ENCODE measurements at places on chromosomes 13 and 19.
A peak's percentile ranks its signal among the peaks of the same experiment; 100 is the strongest.

DNA sequence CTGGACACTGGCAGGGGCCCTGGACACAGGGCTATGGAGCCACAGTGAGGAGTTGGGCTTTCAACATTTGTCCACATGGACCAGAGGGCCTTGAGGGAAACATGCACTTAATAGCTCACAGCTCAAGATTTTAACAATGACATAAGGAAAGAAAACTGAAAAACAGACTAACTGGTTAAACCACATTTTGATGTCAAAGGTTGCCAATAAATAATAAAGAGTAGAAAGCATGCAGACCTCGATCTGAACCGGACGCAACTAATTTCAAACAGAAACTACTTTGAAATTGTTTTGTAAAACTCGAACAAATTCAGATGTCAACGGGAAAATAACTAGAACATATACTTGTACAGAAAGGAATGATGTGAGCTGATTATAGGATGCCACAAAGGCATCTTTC, 15.5 kb upstream of the ZNF888 start:
- DNase-seq = no peak

- peak; percentile 47 for DNase-seq
Observed at GRCh38 chr19:48110350-48110966, at the start of gene PLA2G4C. Gene PLA2G4C, minus strand, starts transcription at chr19:48110817. Its CDS starts 4,288 bp downstream, at chr19:48106529.

DNA sequence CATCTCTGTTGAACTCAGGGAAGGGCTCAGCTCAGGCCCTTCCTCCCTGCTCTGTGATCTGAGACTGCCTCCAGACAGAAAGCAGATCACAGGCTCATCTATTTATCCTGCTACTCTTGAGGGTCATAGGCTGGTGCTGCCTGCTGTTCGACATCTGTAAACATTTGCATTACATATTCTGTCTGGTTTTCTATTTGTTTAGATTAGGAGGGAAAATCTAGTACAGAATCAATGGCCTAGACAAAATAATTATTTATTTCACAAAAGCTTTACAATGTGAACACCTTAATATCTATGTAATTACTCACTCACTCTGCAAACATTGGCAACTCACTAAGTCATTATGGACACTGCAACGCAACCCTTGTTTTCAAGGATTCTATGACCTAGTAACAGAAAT, 43.0 kb downstream of the CEP89 start:
- no peak for DNase-seq

GRCh38 chr19:2423071-2423914, 4.1 kb downstream of the TIMM13 start:
- DNase-seq = no peak

- no peak for DNase-seq
Observed at GRCh38 chr13:26017932-26018665, 33.7 kb downstream of the SHISA2 start.

- no peak for DNase-seq
Observed at GRCh38 chr13:34254366-34254765, 436.4 kb downstream of the RFC3 start.

- no peak for DNase-seq
Observed at GRCh38 chr13:113137691-113138298, 15.2 kb downstream of the F10 start.

GRCh38 chr19:5586300-5587070, 18.7 kb upstream of the TINCR start:
- no peak for DNase-seq

GRCh38 chr19:52722062-52723003, 12.5 kb downstream of the ZNF611 start:
- DNase-seq = no peak

- peak; percentile 51 for DNase-seq
Observed at GRCh38 chr19:46265217-46265828, 31.5 kb upstream of the HIF3A start.

GRCh38 chr19:41462497-41462896, 19.5 kb downstream of the ERICH4 start:
- DNase-seq = no peak

GRCh38 chr13:113489171-113489548, 1.4 kb downstream of the DCUN1D2 start:
- DNase-seq = no peak

DNA sequence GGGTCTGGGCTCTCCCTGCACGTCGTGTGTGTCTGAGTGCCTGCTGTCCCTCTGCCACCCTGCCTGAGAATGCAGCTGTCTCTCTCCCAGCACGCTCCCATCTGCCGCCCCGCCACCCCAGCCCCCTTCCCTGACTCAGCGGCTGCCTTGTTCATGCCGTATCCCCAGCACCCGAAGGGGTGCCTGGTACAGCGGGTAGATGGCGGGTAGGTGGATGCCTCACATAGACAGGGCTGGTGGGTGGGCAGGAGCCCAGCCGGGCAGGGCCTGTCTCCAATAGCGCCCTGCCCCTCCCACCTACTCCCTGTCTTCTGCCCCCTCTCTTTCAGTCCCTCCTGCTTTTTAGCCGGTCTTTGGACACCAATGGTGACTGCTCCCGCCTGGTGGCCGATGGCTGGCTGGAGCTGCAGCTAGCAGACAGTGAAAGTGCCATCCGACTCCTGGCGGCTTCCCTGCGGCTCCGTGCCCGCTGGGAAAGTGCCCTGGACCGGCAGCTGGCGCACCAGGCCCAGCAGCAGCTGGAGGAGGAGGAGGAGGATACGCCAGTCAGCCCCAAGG, 30.3 kb downstream of the DHX34 start:
- no peak for DNase-seq

DNA sequence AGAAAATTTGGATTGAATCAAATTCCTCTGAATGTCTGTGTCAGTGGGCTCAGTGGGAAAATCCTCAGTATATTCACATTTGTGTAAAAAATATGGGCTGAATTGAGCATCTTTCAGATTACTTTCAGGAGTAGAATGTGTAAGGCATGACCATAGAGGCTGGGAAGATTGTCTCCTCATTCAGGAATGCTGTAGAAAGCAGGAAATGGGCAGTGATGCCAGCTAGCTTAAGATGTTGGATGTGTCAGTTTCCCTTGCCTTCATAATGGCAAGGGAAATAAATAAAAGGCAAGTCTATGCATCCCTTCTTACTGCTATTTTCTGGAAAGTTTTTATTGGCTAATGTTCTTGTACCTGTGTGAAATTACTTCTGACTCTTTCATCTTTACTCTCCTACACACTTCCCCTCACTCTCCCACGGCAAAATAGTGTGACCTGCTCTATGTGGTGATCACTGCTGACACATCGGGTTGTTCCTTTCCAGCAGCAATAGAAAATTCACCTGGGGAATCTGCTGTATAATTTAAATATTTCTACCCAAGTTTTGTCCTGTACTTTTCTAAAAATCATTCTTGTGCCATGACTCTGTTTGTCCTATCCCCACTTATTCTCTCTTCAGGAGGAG, 103.2 kb downstream of the LMO7 start:
- DNase-seq = no peak

DNA sequence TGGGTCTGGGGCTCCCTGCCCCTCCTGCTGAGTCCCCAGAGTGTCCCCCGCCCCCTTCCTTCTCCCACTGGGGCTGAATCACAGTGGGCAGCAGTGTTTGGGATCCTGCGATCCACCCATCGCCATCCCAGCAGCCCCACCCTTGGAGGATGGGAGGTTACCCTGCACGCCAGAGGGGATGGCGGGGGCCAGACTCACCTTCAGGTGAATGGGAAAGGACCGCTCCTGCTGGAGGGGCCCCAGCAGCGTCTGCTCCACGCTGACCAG, 569 bp downstream of the DLEU7 start:
- no peak for DNase-seq

GRCh38 chr13:105184201-105184600, 1351.3 kb downstream of the EFNB2 start:
- no peak for DNase-seq

- no peak for DNase-seq
Observed at GRCh38 chr13:77732287-77732686, 34.8 kb downstream of the SLAIN1 start.

- DNase-seq = no peak
Observed at GRCh38 chr19:32416749-32417456, 11.3 kb downstream of the DPY19L3 start.

DNA sequence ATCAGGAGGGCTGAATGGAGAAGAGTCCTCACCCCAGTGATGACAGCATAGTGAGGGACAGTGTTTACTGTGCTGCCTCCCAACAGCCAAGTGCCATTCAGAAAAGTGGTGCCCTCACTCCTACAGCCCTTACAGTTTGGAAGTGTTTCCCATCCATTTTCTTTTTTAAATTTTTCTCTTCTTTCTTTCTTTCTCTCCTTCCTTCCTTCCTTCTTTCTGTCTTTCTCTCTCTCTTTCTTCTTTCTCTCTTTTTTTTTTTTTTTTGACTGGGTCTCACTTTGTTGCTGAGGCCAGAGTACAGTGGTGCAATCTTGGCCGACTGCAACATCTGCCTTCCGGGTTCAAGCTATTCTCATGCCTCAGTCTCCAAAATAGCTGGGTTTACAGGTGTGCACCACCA, 755.3 kb downstream of the UQCRFS1 start:
- DNase-seq = no peak

DNA sequence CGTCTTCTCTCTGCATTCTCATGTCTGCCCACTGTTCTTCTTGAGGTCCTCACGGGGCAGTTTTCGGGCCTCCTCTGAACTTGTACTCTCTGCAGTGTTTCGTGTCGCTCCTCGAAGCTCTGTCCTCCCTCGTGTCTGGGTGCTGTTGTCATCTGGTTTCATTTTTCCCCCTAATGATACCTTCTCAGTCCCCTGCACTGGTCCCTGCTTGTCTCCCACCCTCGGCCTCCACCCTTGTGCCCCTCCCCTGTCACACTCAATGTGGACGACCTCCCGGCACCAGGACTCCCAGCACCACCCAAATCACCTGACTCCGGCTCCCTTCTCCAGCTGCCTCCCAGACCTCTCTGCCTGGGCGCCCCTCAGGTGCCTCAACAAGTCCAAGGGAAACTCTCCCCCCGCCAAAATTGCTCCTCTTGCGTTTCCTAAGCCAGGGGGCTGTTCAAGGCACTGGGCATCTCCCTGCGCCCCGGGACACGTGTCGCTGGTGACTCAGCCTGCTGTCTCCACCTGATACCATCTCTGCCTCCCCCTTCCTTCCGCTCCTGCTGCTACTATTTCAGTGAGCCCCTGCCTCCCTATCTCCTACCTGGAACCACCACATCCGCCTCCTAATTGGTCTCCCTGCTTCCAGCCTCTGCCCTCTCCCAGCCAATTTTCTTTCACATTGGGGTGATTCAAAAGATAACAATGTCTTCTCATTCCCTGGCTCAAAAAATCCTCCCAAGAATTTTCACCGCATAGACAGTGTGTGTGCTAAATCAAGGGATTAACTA, 49.5 kb downstream of the RFX2 start:
- no peak for DNase-seq

DNA sequence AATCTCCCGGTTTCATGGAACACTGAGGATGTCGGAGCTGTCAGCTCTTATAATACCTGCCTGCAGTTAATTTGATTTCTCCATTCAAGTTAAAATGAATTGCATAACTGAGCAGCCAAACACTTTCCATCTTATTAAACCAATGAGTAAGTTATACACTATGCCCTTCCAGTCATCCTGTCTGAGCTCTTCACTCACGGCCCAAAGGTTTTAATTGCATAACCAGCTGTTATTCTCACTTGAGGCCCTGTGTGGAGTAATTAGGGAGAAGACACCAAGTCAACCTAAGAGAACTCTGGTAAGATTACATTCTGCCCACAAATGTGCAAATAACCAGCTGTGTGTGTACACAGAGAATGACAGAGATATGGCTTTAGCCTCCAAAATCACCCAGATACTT, 303.5 kb downstream of the TBC1D4 start:
- DNase-seq = no peak
